Vein endothelial cell (primary cell): ENCODE measurements at places on chromosomes 4 and X. TPM values are rescaled to one million over a fixed set of nuclear protein-coding genes. Genes with fewer than 3 reads are reported as not detected.

POLA1 gene
- total RNA-seq: 12.4 and 17.3 TPM in 2 replicates

PNMA6F gene
- total RNA-seq: not detected in 2 replicates

S100G gene
- not detected in 2 replicates for total RNA-seq

CENPI gene
- total RNA-seq: 7.5 and 17.7 TPM in 2 replicates

IL2 gene
- not detected in 2 replicates for total RNA-seq

PRKG2 gene
- under 0.01 TPM in 1 of 2 replicates, not detected in the other for total RNA-seq

ADGRG2 gene
- not detected in 2 replicates for total RNA-seq

GAGE12F gene
- total RNA-seq: not detected in 2 replicates

CCDC149 gene
- total RNA-seq: 12.1 and 13.4 TPM in 2 replicates

DRD5 gene
- not detected in 2 replicates for total RNA-seq

MAP7D3 gene
- total RNA-seq: 24.7 and 27.8 TPM in 2 replicates

SULT1E1 gene
- total RNA-seq: 6.7 and 23.8 TPM in 2 replicates
